ENCODE measurements at places on chromosomes 13 and 19.
A peak's percentile ranks its signal among the peaks of the same experiment; 100 is the strongest.

- no peak for DNase-seq
Observed at GRCh38 chr13:43894438-43894837, 14.7 kb downstream of the LACC1 start.

GRCh38 chr13:99037756-99038155 is 59.9 kb upstream of the DOCK9 start:
- no peak for DNase-seq

DNA sequence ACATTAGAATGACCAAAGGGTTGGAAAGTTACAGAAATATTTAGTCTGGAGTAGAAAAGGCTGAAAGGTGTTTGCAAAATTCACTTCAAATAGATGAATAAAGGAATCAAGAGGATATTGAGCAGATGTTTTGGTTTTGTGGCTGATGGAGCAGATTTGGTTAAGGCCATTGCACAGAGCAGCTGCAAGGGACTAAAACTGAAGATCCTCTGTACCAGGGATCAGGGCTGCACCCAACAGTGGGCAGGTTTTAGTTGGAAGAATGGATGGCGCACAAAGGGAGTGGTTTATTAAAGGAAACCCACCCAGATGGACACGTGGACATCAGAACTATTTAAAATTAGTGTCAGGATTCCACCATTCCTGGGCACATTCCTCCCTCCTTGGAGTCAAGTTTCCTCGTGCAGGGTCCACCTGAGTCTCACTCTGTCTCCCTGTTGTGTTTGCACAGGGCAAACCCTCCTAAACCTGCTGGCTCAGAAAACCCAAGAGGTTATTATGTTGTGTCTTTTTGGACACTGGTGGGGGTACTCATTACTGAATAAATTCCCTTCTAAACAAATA is 9.2 kb upstream of the UBAC2 start:
- DNase-seq = no peak

DNA sequence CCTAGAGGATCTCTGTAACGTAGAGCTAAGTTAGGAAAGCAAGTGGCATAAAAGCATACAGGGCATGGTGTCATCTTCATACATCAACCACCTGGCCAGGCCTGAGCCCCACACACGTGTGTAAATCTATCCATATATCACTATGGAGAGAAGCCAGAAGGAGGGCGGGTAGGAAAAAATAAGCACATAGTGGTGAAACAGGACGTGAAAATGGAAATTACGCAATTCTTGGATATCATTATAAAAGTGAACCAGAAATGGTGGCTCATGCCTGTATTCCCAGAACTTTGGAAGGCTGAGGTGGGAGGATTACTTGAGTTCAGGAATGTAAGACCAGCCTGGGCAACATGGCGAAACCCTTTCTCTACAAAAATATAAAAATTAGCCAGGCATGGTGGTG is 43.4 kb downstream of the PDCD5 start:
- no peak for DNase-seq

DNA sequence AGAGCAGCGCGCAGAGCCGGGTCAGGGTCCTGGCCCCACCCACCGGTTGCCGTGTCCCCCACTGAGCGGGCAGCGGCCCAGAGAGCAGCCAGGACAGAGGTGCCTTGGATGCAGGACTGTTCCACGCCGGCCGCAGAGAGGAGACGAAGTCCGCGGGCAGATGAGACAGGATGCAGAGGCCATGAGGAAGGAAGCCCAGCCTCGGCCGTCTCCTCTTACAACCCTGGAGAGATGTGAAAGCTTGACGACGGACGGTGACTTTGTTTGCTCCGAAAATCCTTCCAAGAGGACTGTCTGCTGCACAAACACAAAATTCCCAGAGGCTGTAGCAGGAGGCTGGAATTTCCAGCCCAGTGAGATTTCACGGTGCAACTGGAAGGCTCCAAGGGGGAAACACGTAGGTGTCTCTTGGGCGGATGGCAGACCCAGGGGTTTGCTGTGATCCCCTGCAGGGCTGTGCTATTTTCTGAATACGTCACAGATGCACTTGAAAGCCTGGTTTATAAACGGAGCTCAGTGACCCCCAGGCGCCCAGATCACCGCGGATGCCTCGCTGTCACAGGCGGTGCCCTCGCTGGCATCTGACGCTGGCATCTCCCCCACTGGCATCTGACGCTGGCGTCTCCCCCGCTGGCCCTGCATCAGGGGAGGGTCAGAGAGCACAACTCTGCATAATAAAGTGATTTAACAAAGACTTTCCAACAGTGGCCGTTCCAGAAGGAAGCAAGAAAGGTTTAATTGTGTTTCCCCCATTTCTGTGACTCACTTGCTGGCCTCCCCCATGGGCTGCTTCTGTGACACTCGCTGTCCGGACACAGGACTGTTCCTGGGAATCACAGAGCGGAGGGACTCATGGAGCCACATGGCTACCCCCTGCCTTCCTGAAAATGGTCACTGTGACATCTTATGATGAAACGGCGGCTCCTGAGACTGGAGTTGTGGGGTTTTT is 62.0 kb upstream of the C13orf46 start:
- no peak for DNase-seq

GRCh38 chr13:67619995-67620380 is 389.9 kb upstream of the PCDH9 start:
- no peak for DNase-seq

GRCh38 chr19:46191972-46192371 is 37.6 kb upstream of the IGFL1 start:
- no peak for DNase-seq

DNA sequence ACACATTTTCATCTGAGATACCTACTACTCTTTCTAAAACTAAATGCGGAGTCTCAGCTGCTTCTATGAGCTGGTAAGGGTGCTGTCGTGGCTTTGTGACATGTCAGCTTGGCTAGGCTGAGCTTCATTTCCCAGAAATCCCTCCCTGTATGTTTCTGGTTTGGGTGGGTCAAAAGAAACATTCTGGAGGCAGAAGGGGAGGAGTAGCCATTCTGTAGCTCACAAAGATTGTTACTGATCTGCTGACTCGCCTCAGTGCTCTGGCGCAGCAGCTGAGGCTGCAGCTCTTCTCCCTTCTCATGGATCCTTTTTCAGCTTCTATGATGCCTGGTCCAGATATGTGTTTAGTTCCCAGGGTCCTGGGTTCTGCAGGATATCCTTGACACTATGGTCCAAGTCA is 114.7 kb downstream of the RAP2A start:
- DNase-seq = no peak

- peak; percentile 29 for DNase-seq
Observed at GRCh38 chr19:14434543-14435319, 1.6 kb downstream of the PKN1 start.

GRCh38 chr19:36112678-36113077 is 1.7 kb downstream of the OVOL3 start:
- no peak for DNase-seq

DNA sequence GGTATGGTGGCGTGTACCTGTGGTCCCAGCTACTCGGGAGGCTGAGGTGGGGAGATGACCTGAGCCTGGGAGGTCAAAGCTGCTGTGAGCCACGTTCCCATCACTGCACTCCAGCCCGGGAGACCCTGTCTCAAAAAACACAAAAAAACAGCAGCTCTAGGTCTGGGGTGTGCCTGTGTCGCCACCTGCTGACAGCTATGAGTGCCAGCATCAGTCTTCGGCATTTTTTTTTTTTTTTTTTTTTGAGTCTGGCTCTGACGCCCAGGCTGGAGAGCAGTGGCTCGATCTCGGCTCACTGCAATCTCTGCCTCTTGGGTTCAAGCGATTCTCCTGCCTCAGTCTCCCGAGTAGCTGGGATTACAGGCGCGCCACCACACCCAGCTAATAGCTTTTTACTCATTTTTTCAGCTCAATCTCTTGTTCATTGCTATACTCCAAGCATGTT is 10.1 kb downstream of the AP2S1 start:
- DNase-seq = peak; percentile 32

- DNase-seq = no peak
Observed at GRCh38 chr13:82407321-82407720, 1475.0 kb downstream of the SLITRK1 start.

GRCh38 chr13:26480246-26480855 is 77.1 kb upstream of the WASF3 start:
- DNase-seq = no peak

DNA sequence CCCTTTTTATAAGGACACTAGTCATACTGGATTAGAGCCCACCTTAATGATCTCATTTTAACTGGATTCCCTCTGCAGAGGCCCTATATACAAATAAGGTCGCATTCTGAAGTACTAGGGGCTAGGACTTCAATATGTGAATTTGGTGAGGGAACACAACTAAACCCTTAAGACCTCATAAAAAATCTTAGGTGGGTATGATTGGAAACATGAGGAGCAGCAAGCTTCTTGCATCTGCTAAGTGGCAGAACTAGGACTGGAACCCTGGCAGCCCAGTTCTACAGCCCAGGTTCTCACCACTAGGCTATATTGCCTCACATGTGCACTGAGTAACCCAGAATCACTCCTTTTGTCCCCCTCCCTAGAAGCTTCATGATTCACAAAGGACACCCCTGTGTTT is 17.1 kb upstream of the GRWD1 start:
- no peak for DNase-seq

DNA sequence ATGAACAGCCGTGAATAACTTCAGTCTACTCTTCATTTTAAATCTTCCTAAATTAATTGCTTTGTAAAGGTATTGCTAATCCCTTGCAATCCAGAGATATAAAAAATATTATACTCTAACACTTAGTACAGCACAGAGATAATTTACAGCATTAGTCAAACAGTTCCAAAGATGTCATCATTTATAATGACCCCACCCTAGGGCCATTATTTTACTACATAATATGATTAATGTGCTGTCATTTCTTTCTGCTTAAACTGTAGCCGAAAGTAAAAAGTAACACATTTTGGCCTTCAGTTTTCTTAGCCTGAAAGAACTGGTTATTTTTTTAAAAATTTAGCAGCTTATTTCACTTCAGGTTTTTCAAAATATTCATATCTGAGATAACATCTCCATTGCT is 256.3 kb upstream of the RFC3 start:
- no peak for DNase-seq

GRCh38 chr19:16193466-16193865 is 4.2 kb upstream of the AP1M1 start:
- DNase-seq = no peak

DNA sequence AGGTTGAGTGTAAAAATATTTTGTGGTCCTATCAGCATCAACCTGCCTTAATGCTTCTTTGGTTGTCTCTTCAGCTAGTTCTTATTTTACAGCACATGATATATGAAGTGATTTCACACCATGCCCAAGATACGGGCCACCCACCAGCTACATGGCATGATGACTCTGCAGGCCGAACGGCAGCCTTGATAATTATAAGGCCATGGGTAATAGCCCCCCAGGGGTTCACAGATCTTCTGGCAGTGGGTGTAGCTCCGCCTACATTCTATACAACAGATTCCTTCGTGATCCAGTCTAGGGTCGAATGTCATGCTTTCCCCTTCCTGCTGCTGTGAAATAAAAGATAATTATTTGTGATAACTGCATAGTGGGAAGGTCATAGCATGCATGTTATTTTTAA is 36.1 kb downstream of the CNMD start:
- no peak for DNase-seq

DNA sequence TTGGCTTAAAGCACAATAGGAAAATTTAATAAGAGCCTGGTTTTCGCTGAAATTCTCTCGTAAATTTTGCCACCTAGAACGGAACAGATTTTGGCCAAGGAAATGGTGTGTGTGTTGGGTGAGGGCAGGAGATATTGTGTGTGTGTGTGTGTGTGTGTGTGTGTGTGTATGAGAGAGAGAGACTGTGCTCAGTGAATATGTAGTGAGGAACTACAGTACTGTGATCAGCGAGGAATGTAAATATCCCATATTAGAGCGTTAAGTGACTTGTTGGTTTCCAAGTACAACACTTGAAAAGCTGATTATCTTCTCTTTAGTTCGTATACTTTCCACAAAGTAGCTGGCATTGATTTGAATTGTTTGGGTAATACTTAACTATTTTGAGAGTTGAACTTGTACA is 738.9 kb downstream of the PCDH9 start:
- DNase-seq = no peak

GRCh38 chr19:4580021-4580901 is 20.8 kb upstream of the SEMA6B start:
- DNase-seq = no peak

GRCh38 chr19:32619051-32619685 is 38.2 kb downstream of the PDCD5 start:
- no peak for DNase-seq

DNA sequence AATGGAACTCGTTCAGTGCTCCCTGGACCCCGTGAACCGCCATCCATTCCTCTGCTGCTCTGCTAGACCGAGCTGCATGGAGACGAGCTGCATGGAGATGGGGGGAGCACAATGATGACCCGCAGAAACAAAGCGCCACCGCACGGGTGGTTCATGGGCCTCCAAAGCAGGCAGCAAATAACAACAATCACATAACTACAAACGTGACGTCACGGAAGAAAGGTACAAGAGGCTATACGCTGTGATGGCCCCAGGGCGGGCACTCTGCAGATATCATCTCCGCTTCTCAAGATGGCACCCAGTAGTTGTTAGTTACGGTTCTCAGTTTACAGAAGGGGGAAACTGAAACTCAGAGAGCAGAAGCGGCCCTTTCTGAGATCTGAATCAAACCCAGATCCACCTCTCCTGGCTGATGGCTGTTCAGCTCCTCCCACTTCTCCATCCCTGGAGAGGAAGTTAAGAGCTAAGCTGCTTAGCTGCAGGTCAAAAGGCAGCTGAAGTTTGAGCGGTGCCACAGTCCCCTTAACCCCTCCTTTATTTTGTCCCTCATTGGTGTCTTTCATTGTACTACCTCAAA is 1.7 kb downstream of the ATP13A1 start:
- peak; percentile 26 for DNase-seq

- DNase-seq = no peak
Observed at GRCh38 chr19:32174386-32175113, 170.9 kb upstream of the ZNF507 start.

All from T-helper 2 cell treated with Interferon-gamma antibody and Interleukin-4, amounts not matched to agents 5 μg/mL and 100 μg/mL, for 36 hours (primary cell).